Tibial artery (tissue), 4 donors: ENCODE measurements at places on chromosomes 12 and 14.

DNA sequence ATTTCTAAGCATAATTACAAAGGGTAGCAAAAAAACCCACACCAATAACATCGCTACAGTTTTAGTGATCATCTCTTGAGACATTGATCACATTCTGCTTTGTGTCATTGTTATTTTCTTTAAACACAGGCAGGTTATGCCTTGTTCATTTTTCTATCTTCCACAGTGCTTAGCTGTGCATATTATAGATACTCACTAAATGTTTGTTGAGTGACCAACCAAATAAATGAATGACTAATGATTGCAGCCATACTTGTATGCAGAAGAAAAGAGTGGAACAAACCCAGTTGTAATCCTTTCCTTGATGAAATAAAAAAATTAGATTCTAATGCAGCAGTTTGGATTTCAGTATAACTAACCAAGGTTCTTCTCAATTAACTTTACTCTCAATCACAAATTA, 81.0 kb upstream of the RASSF8 start:
- DNase-seq: no peak
- no peak overlapping the region for H3K4me3 ChIP-seq
- no peak overlapping the region for H3K27ac ChIP-seq
- no peaks in the 10 kb centered on the region for H3K36me3 ChIP-seq
- no peaks in the 10 kb centered on the region for H3K27me3 ChIP-seq

DNA sequence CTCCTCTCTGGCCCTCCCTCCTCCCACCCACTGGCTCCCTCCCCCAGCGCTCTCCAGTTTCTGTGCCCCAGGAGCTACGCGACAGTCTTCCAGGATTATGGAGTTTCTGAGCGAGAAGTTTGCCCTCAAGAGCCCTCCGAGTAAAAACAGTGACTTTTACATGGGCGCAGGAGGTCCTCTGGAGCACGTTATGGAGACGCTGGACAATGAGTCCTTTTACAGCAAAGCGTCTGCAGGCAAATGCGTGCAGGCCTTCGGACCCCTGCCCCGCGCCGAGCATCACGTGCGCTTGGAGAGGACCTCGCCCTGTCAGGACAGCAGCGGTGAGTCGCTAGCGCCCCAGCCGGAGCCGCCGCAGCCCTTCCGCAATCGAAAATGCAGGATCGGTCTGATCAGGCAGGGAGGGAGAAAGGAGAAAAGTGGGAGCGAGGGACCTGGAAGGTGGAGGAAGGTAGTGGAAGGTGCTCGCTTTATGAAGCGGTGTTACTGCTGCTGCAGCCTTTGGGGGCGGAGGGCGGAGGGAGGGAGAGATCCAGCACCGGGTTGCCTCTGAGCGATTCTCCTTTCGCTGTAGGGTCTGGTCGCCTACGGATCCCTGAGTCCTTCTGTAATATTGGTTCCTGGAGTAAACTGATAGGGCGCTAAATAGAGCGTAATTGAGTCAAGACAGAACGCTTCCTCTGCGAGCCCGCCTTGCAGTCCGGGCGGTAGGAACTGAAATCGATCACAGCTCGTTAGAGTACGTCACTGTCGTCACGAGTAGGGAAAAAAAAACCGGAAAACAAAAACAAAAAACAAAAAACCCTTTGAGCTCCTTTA, at the start of gene ALX1:
Gene ALX1 (plus strand): TSS at position 56 of the 819 bp plus-strand sequence. CDS start 42 bp downstream, at position 98.
- H3K27me3 ChIP-seq: no peaks in the 10 kb centered on the region
- no peak for DNase-seq
- H3K36me3 ChIP-seq: no peaks in the 10 kb centered on the region
- H3K4me1 ChIP-seq: peaks cover 19% of the 10 kb centered on the region
- H3K27ac ChIP-seq: peak within 1 kb of the TSS; percentile 58
- peak within 1 kb of the TSS; percentile 51 for H3K4me3 ChIP-seq

DNA sequence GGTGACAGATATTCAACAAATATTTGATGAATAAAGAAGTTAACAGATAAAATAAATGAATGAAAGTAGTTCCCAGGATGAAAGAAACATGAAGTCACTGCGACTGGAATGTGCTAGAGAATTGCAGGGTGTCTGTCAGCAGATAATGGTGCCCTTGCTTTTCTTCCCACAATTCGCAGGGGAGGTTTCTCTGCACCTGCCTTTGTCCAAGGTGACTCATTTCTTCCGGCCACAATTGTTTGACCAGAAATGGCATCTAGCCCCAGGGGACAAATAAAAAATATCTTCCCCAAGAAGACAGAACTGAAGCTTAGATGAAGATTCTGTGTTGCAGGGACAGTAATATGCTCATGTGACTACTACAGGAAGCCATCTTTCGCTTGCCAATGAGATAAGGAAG, 316.1 kb upstream of the TBX3 start:
- no peak overlapping the region for H3K27ac ChIP-seq
- no peak overlapping the region for H3K4me3 ChIP-seq
- H3K27me3 ChIP-seq: no peaks in the 10 kb centered on the region
- no peaks in the 10 kb centered on the region for H3K36me3 ChIP-seq
- DNase-seq: no peak

GRCh38 chr14:95462491-95462890, 54.0 kb downstream of the SYNE3 start:
- no peak for DNase-seq
- no peak overlapping the region for H3K4me3 ChIP-seq
- no peak overlapping the region for H3K27ac ChIP-seq

GRCh38 chr14:68386950-68387779, 405.7 kb downstream of the ZFP36L1 start:
- DNase-seq: no peak
- no peak overlapping the region for H3K27ac ChIP-seq
- no peak overlapping the region for H3K4me3 ChIP-seq
- no peaks in the 10 kb centered on the region for H3K36me3 ChIP-seq
- H3K4me1 ChIP-seq: no peaks in the 10 kb centered on the region
- H3K27me3 ChIP-seq: no peaks in the 10 kb centered on the region

DNA sequence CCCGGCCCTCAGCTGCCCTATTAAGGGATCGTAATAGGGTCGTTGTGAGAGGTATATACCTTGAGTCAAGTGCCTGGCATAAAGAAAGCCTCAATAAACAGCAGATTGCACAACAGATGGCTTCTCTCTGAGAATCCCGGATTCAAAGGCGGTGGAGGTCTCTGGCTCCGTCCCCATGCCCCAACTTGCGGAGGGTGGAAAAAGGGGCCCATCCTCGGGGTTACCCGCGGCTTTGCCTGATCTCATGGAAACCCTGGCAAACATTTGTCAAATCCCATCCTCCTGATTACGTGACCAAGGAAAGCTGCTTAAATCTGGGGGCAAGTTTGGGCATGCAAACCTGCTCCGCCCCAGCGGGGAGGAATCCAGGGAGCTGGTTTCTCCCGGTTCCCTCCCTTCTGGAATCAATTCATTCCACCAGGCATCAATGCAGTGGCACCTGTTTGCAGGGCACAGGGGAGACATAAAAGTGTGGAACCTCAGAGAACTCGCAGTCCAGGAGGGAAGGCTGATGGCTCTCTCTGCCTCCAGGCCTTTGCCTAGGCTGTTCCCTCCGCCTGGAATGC, 12.3 kb downstream of the TRPV4 start:
- H3K4me3 ChIP-seq: no peak overlapping the region
- no peak for DNase-seq
- H3K4me1 ChIP-seq: no peaks in the 10 kb centered on the region

DNA sequence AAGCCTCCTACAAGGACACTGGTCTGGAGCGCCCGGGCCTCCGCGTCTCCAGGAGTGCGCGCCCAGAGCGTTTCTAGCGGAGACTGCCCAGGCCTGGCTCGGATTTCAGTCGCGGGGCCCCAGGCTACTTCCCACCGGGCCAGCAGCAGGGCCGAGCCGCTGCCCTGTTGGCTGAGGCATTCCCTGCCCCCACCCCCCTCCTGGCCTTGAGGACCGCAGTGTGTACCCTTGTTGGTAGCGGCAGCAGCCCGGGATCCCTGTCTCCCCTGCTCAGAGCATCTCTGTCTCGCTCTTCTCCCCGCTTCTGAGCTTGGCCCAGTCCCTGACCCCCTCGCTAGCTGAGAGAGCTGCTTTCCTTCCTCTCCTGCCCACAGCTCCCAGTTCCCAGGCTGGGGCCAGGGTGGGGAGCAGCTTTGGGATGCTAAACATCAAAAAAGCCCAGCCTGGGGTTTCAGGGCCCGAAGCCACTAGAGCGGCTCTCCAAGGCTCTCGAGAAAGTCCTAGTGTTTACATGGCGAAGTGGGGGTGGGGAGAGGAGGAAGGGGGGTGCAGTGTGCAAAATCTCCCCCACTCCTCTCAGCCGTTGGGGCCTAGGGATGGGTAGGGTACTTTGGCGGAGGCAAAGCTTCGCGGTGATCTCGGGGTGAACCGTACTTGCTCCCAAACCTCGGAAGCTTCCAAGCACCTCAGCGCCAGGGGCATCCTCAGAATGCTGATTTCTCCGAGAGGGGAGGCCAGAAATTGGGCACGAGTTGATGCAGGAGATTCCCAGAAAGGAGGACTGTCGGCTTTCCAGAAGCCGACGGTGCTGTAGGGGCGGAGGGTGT, 6.4 kb downstream of the NKX2-1 start:
- H3K36me3 ChIP-seq: no peaks in the 10 kb centered on the region
- peaks cover 85% of the 10 kb centered on the region for H3K27me3 ChIP-seq
- H3K4me3 ChIP-seq: no peak overlapping the region
- peaks cover 30% of the 10 kb centered on the region for H3K4me1 ChIP-seq

GRCh38 chr12:59780605-59781135, 184.8 kb downstream of the SLC16A7 start:
- H3K27me3 ChIP-seq: no peaks in the 10 kb centered on the region
- H3K4me3 ChIP-seq: no peak overlapping the region
- H3K4me1 ChIP-seq: no peaks in the 10 kb centered on the region

GRCh38 chr12:96516472-96517430, 27.4 kb downstream of the CFAP54 start:
- H3K27me3 ChIP-seq: no peaks in the 10 kb centered on the region
- peak; percentile 82 for DNase-seq
- no peaks in the 10 kb centered on the region for H3K36me3 ChIP-seq
- no peak overlapping the region for H3K27ac ChIP-seq

DNA sequence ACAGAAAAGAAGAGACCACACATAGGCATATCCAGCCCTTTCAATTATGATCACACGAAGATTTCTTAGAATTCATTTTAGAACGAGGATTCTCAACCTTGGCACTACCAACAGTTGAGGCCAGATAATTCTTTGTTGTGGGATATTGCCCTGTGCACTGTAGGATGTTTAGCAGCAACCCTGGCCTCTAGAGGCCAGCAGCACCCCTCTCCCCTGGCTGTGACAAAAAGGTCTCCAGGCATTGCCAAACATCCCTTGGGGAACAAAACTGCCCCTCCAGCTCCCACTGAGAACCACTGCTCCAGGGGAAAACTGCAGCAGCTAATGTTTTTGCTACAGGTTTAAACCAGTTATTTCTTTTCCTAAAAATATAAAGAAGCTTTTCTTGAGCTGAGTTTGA, 7.1 kb downstream of the NT5DC3 start:
- H3K4me1 ChIP-seq: peaks cover 45% of the 10 kb centered on the region
- peak overlapping the region; percentile 12 for H3K4me3 ChIP-seq
- no peaks in the 10 kb centered on the region for H3K36me3 ChIP-seq
- no peaks in the 10 kb centered on the region for H3K27me3 ChIP-seq

DNA sequence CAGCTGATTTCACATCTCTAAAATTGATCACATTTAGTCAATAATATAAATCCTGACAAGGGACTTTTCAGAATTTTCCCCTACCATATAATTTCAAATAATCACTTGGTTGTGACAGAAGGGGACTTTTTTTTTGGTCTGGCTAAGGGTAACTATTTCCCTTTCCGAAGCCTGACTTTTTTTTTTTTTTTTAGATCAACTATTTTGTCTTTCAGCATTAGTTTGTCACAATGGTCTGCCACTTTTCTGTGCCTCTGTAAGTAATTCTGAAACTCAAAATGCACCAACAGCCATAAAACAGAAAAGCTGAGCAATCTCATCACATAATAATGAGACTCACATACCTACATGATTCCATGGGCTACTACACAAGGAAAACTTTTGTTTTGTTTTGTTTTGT, 266.4 kb downstream of the SSPN start:
- H3K27me3 ChIP-seq: no peaks in the 10 kb centered on the region
- no peak overlapping the region for H3K27ac ChIP-seq
- no peak for DNase-seq
- no peaks in the 10 kb centered on the region for H3K4me1 ChIP-seq
- H3K36me3 ChIP-seq: no peaks in the 10 kb centered on the region

DNA sequence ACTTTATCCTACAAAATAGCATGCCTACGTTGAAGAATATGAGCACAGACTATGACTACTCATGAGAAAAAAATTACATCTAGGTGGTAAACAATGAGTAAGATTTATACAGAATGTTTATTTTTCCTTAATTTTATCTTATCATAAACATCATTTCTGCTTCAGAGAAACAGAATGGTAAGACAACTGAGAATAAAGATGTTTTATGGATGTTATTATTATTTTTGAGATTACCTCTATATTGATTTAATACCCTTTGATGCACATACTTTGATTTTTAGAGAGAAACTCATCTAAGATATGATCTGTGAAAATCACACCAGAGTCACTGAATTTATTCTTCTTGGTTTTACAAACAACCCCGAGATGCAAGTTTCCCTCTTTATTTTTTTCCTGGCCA, at the start of gene OR10A7:
Gene OR10A7 (plus strand): TSS at position 301 of the 400 bp plus-strand sequence. CDS start 0 bp downstream, at position 301.
- DNase-seq: no peak
- no peak within 1 kb of the TSS for H3K4me3 ChIP-seq
- H3K27ac ChIP-seq: no peak within 1 kb of the TSS
- H3K36me3 ChIP-seq: no peaks in the 10 kb centered on the region
- no peaks in the 10 kb centered on the region for H3K27me3 ChIP-seq

DNA sequence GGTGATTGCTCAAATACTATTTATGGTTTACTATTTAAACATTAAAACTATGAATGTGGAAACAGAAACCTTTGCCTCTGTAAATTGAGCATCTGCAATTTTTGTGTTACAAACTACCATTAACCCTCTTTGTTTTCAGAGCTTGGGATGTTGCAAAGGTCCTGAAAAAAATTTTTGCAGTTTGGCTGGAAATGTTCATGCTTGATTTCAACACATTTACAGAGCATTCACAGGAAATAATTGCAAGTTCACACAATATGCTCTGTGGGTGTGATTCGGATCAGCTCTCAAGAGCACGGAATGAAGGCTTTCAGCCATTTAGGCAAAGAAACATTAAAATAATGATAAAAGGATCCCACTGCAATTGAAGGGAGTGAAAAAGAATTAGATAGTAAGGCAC, 232.9 kb downstream of the ATP23 start:
- peaks cover 7% of the 10 kb centered on the region for H3K4me1 ChIP-seq
- no peak for DNase-seq
- no peaks in the 10 kb centered on the region for H3K27me3 ChIP-seq
- no peak overlapping the region for H3K27ac ChIP-seq
- no peak overlapping the region for H3K4me3 ChIP-seq
- H3K36me3 ChIP-seq: no peaks in the 10 kb centered on the region

DNA sequence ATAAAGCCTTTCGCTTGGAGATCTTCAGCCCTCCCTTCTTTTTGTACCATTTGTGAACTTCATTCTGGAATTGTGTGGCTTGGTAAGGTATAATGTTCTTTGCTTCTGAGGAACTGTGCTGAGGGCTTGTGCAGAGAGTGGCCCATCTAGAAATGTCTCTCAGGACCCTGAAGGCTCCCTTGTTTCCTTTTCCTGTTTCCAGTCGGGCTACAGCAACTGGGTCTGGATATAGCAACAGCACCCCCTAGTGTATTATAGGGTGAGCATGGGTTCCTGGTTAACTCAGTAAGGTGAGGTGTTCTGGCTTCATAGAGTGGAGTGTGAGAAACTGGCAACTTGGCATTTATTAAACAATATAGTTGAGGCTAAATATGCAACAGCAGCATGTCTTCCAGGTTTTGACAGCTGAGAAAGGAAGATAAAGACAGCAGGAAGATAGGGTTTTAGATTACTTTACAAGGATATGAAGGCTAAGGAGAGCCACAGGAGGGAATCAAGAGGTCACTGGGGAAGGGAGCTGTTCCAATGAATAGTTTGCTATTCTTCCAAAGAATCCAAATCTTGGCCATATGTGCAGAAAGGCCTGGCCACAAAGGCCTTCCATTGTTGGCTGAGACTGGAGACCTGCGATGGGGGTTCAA, 49.1 kb upstream of the RNU6-8 start:
- no peaks in the 10 kb centered on the region for H3K36me3 ChIP-seq
- H3K4me3 ChIP-seq: no peak overlapping the region
- H3K27ac ChIP-seq: no peak overlapping the region
- H3K4me1 ChIP-seq: peaks cover 21% of the 10 kb centered on the region
- H3K27me3 ChIP-seq: no peaks in the 10 kb centered on the region
